Activated CD8-positive, alpha-beta memory T cell treated with anti-CD3 and anti-CD28 coated beads for 1 hour (primary cell): ENCODE measurements at places on chromosomes 5 and 9.

- DNase-seq = no peak
Observed at GRCh38 chr9:107667231-107668070, 177.9 kb upstream of the KLF4 start.

GRCh38 chr5:109305352-109305751 lies 104.4 kb downstream of the PJA2 start:
- DNase-seq = no peak

DNA sequence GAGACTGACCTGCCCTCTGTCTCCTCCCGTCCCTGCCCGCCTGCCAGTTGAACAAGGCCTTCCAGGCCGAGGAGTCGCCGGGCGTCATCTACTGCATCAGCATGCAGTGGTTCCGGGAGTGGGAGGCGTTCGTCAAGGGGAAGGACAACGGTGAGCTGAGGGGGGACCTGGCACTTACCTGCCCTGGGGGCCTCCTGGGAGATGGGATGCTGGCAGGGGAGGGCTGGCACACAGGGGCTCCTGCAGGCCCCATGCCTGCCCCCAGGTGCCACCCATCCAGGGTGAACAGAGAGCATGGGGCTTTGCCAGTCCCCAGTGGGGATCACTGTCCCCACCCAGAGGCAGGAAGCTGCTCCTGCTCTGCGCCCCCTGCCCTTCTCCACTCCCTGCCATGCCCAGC lies 43.0 kb downstream of the USP20 start:
- DNase-seq = no peak

- DNase-seq = no peak
Observed at GRCh38 chr9:124602632-124603031, 95.4 kb upstream of the NR5A1 start.

GRCh38 chr5:68419637-68420452 lies 204.3 kb downstream of the PIK3R1 start:
- DNase-seq = no peak

DNA sequence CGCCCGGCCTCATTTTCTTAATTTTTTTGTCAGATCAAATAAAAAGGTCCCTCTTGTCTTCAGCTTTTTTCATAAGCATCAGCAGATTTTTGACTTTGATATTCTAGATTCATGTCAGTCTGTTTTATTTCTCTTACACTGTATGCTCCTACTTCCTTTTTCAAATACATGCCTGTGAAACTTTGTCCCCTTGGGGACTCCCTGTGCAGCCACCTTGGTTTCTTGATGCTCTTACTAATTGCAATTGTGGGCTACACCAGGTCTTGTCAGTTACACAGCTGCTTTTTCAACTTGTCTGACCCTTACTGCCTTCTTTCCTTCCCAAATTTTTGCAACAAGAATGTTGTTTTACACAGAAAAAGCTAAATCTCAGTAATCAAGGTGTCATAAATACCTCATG lies 238.2 kb upstream of the KCNN2 start:
- no peak for DNase-seq
